ENCODE measurements at places on chromosomes 1 and 21.

GRCh38 chr1:236810018-236810417 lies 14.9 kb downstream of the MTR start:
- DNase-seq, result no peak

- DNase-seq, result no peak
These were observed 81.8 kb upstream of the PLXNA2 start for GRCh38 chr1:208326033-208326432.

DNA sequence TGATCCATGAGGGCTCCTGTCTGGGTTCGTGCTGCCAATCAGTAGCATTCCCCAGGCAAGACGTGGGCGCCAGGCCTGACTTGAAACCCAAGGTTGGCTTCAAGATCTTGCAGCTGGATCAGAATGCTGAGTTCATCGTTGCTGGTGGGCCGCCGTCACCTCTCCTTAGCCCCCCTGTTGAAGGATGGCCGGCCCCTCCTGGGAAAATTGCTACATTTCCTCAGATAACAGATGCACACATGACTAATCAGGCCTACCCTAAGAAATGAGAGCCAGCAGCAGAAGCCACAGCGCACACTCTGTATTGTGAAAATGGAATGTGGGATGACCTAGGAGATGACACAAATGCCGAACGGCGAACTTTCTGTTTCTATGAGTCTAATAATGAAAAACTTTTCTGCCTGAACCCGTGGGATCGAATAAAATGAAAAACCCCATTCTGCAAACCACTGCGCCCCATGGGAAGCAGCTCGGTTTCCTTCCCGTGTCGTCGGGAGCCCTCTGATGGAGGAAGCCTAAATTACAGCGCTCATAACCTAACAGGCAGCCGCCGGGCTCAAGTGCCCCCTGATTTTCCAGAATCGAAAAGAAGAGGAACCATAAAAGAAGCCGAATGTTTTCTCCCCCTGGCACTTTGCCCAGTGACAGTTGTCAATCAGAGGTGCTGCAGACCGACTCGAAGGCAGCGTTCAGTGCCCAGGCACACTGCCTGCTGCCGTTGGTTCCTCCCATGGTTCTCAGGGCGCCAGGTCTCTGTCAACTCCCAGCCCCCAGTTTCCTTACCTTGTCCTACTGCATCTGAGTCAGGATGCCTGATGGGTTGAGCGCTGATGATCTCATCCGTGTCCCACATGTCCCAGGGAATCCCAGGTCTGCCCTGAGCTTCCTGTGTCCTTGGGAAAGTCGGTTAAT lies 38.2 kb upstream of the H6PD start:
- peak; percentile 50 for DNase-seq

GRCh38 chr1:243341074-243341473 lies 85.2 kb downstream of the SDCCAG8 start:
- DNase-seq, result no peak

GRCh38 chr1:68814067-68814466 lies 317.2 kb upstream of the DEPDC1 start:
- peak; percentile 13 for DNase-seq

GRCh38 chr1:214423045-214423444 lies 128.4 kb downstream of the PTPN14 start:
- DNase-seq, result no peak

- DNase-seq, result no peak
These were observed 147.5 kb downstream of the CACNA1E start for GRCh38 chr1:181630838-181631237.

GRCh38 chr1:53409233-53409632 lies 50.0 kb upstream of the DMRTB1 start:
- no peak for DNase-seq

- DNase-seq, result peak; percentile 81
These were observed 71.2 kb upstream of the NBPF3 start for GRCh38 chr1:21368515-21369289.

GRCh38 chr1:7755448-7755847 lies 15.6 kb upstream of the VAMP3 start:
- DNase-seq, result no peak

Measured in kidney glomerular epithelial cell (primary cell).